ENCODE measurements at places on chromosomes 5 and 9.

DNA sequence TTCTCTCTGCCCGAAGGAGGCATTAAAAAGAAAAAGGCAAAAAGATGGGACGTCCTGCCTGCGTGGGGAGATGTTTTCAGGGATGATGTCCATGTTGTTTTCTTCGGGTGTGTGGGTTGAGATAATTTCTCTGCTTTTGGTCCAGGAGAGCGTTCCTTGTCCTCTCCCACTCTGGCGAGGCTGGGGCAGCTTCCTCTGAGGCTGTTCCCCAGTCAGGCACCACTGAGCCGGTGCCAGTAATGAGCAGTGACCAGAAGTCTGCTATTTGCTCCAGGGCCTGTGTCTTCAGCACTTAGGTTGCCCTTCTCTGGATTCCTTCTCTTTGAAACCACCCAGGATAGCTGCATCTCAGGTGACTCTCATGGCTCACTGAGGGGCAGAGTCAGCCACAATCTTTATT is 71.5 kb downstream of the ACER2 start:
- no peak for DNase-seq

GRCh38 chr5:117191251-117191650 is 616.6 kb upstream of the SEMA6A start:
- DNase-seq: no peak

DNA sequence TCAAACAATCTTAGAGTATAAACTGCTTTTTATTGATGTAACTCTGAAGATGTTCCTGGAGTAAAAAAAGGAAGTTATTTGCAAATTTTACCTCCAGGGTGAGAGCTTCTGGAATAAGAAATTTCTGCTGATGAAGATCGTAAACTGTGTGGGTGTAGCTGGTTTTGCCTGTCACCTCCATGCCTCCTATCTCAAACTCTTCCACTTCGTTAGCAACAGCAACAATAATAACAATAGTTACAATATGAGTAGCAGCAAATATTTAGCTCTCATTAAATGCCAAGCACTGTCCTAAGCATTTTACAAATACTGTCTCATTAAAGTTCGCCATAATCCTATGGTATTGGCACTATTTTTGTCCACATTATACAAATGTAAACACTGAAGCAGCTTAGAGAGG is 57.9 kb downstream of the GCNT1 start:
- DNase-seq: no peak

DNA sequence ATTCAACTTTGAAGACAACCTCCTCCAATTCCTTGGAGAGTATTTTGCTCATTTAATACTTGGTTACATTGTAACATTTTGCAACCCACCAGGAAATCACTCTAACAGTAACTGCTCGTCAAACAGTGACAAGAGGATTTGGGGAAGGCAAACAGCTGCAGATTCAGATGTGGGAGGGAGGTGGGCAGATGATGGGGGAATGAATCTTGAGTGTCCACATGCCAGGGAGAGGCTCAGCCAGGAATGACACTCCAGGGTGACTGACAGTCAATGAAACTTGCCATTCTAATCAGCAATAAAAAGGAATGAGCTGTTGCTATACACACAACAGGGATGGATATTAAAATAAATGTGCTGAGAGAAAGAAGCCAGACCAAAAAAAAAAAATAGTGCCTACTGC is 97.7 kb upstream of the ANKRD55 start:
- DNase-seq: no peak

DNA sequence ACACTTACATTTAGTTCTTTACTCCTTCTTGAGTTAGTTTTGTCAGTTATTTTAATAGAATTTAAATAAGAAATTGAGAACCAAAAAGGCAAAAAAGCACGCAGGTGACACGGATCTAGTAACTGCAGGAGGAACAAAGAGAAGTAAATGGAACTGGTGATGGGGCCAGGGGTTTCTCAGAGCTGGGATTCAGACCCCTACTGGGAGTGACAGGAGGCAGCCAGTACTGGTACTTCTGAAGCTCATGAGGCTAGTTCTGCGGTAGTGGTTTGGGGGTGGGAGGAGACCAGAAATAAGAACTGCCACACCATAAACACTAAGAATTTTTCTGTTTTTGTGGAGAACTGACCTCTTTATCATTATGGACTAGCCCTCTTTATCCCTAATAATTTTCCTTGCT is 48.2 kb downstream of the OXCT1 start:
- no peak for DNase-seq

DNA sequence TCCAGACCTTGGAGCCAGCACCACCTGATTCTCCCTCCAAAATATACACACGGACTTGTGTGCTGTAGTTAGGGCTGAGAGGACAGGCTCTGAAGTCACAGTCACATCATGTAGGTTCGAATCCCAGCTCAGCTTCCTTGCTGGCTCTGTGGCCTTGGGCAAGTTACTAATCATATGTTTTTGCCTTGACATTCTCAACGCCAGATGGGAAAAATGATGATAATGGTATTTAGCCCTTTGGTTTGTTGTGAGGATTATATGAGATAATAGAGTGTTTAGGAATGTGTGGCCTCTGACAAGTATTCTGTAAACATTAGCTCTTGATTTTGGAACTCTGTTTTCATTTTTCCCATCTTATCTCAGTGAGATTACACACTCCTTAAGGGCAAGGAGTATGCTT is 72.5 kb downstream of the PLAC8L1 start:
- no peak for DNase-seq

- no peak for DNase-seq
Measured at GRCh38 chr5:144144956-144145751, 25.3 kb downstream of the YIPF5 start.

- DNase-seq: no peak
Measured at GRCh38 chr5:138339464-138339863, 1.4 kb downstream of the FAM53C start.

DNA sequence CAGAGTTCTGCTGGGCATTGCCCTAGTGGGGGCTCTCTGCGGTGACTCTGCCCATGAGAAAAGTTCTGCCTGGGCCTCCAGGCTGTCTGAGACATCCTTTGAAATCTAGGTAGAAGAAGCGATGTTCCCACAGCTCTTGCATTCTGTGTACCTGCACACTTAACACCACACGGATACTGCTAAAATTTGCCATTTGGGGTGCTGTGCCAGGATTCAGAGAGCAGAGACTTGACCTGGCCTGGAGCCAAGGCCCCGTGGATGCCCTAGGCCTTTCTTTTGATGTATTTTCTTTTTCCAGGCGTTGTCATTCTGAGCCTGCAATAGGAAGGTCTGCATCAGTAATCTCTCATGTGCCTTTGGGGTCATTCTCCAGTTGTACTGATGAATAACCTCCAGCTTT is 89.3 kb upstream of the IL12B start:
- DNase-seq: no peak

DNA sequence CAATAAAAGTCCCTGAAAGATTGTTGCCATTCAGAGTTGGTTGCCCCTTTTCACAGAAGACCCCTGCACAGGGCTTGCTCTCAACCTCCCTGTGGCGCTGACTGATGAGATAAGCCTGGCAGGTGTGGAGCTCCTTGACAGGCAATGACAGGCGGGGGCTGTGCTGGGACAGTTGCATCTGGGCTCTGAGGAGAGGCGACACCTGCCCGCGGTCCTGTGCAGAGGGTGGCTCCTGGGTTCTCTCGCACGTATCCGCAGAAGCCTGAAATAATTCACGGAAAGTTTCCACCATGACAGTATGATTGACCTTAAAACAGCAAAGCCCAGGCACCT is 19.8 kb upstream of the EXOC3 start:
- no peak for DNase-seq

DNA sequence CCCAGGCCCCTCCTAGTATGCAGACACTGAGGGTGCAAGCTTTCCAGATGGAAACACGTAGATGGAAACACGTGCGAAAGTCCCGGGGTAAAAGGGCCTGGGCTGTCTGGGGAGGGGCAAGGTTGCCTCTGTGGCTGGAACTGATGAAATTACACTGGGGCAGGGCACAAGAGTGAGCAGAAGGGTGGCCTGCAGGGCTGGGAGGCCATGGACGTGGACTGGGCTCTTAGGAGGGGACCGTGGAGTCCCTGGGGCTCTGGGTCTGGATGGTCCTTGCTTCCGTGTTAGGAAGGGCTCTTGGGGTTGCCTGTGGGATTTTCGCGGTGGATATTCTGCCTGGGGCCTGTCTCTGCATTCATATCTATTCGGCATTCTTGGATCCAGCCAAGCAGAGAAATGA is 63.3 kb downstream of the IRX1 start:
- no peak for DNase-seq

DNA sequence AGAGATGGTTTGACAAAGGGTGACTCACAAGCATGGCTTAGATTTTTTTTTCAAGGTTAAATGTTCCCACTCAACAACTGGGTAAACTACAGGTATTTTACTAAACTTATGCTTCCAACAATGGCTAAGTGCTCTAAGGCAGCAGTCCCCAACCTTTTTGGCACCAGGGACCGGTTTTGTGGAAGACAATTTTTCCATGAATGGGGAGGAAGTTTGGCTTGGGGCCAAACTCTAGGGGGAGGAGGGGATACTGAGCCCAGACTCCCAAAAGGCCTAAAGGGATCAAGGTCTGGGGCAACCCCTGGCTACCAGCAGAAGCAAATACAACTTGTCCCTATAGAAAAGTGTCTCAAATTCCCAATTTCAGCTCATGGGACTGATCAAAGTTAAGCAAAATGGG is 32.0 kb upstream of the HSD17B3 start:
- DNase-seq: no peak

DNA sequence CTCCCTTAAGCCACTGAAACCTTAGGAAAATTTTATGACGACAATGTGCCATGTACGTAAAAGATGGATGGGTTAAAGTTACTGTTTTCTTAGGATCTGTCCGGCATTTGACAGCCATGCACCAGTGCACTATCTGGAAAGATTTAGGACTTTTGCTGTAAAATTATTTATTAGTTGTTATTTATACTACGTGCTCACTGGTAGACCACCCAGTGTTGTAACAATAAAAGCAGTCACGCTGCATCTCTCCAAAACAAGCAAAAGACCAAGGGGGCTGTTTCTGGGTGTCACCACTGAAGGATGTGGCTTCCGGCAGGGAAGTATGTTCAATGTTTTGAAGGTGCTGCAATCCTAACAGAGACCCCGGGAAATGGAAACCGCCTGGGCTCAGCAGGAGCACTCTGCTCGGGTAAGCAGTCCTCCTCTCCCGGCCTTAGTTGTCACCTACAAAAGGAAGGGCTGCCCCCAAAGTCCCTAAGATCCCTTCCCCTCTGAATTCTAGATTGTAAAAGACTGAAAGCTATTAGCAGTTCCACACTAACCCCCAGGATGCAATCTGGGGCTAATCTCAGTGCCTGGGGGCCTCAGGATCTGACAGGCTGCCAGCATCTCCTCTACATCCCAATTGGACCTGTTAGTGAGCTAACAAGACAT is 38.6 kb downstream of the SAXO1 start:
- DNase-seq: no peak

DNA sequence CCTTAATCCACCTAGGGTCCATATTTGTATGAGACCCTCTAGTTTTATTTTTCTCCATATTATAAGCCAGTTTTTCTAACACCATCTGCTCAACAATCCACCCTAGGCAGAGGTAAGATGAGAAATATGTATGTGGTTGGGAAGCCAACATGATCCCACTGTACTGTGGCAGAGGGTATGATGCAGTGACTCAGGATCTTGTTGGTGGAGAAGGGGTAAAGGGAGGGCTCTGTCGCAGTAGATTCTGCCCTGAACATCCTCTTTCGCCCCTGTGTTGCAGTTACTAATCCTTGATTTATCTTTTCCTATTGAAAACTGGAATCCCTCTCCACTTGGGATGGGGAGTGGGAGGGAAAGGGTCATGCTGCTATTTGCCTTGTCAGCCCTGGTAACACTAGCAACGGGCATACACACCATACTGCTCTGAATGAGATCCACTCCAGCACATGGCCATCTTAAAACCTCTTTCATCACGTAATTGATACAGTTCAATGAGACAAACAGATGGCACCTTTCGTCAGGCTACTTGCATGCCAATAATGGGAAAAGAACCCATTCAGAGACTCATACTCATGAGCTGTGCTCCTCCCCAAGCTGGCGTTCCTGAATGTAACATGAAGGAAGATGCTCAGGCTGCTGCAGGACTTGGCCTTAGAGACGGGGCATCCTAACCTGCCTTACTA is 63.0 kb downstream of the ADAMTS12 start:
- DNase-seq: no peak

DNA sequence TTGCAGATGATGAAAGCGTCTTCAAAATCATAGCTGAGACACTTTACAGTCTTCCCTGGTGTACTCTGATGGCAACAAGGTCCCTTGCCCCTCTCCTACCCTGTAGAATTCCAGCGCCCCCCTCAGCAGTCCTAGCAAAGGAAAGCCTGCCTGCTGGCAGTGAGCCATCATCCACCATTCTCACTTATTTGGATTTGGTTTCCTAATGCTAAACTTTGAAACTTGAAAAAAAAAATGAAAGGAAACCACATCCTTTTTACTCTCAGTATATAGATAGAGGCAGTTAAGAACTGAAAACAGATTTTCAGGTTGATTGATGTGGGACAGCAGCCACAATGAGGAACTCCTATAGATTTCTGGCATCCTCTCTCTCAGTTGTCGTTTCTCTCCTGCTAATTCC is at the start of gene GZMA:
GZMA (plus strand) TSS at position 299 of the 400 bp plus-strand sequence; CDS start at position 336, 37 bp downstream.
- DNase-seq: no peak

DNA sequence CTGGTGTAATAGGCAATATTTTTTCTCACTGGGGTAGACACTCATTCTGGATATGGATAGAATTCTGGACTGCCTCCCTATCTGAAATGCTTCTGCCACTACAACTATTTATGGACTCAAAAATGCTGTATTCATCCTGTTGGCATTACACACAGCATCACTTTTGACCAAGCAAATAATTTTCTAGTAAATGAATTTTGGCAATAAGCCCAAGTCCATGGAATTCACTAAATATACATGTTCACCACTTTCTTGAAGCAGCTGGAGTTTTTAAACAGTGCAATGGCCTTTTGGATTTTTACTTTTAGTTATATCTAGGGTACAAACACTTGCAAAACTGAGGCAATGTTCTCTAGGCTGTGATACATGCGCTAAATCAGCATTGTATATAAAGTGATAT is 724.9 kb upstream of the EDIL3 start:
- peak; percentile 18 for DNase-seq

DNA sequence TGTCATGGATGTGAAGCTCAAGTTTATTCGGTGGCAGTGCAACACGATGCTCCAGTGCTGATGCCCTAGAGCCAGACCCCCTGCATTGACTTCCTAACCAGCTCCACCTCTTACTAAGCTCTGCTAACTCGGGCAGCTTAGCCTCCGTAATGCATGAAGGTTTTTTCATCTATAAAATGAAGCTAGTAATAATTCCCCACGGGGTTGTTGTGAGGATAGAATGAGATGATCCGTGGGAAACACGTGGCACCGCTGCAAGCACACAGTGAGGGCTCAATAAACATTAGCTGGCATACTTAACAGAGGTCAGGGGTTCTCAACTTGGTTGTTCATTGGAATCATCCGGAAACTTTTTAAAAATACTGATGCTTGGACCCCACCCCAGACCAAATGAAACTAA is 6.8 kb downstream of the ENC1 start:
- no peak for DNase-seq

DNA sequence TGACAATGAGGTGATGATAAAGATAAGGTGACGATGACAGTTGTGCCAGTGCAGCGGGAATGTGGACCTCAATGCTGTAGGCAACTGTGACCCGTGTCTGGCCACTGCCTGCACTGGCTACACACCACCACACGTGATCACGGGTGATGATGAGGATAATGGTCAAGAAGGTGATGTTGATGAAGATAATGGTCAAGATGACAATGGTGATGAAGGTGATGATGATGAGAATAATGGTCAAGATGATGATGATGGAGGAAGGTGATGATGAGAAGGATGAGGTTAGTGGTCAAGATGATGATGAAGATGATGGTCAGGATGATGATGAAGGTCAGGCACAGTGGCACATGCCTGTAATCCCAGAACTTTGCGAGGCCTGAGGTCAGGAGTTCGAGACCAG is 30.7 kb upstream of the AIF1L start:
- DNase-seq: no peak
